ENCODE measurements at places on chromosomes 11 and 22. TPM values are rescaled to one million over a fixed set of nuclear protein-coding genes. Genes with fewer than 3 reads are reported as not detected.

DNA sequence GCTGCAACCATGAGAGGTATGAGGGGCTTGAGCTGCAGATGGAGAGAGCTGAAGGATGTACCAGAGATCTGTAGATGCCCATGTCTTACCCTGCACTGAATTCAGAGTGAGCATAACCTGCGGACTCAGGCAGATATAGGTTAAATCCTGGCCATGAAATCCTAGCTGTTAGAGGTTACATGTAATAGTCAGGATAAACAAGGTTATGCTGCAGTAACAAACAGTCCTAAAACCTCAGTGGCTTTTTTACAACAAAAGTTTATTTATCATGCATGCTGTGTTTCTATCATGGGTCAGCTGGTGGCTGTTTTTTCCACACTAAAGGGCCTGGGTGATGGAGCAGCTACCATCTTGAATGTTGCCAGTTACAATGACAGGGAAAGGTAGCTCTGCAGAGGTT is 69.8 kb downstream of the LHFPL7 start:
- DNase-seq, result no peak
- H3K27me3 ChIP-seq, result no peaks in the 10 kb centered on the region
- H3K27ac ChIP-seq, result no peak overlapping the region
- H3K36me3 ChIP-seq, result no peaks in the 10 kb centered on the region

CARD10 gene
- total RNA-seq, result 17.0 TPM

- H3K4me1 ChIP-seq, result peaks cover 48% of the 10 kb centered on the region
- DNase-seq, result peak; percentile 85
- peaks cover 16% of the 10 kb centered on the region for H3K36me3 ChIP-seq
These were observed 32.1 kb downstream of the A4GALT start for GRCh38 chr22:42688241-42689211.

GRCh38 chr11:9760193-9760575 is 96.3 kb downstream of the SWAP70 start:
- H3K27ac ChIP-seq, result peak overlapping the region; percentile 14
- no peaks in the 10 kb centered on the region for H3K36me3 ChIP-seq
- no peak overlapping the region for H3K4me3 ChIP-seq
- DNase-seq, result peak; percentile 73
- no peaks in the 10 kb centered on the region for H3K27me3 ChIP-seq

OR10A2 gene
- not detected for total RNA-seq

GRCh38 chr11:11844272-11844671 is 2.5 kb downstream of the USP47 start:
- no peak for DNase-seq
- H3K27me3 ChIP-seq, result no peaks in the 10 kb centered on the region
- peak overlapping the region; percentile 79 for H3K4me3 ChIP-seq
- peaks cover 54% of the 10 kb centered on the region for H3K4me1 ChIP-seq

GRCh38 chr22:16989915-16990314 is 18.1 kb downstream of the GAB4 start:
- H3K4me3 ChIP-seq, result no peak overlapping the region
- no peaks in the 10 kb centered on the region for H3K36me3 ChIP-seq
- no peak overlapping the region for H3K27ac ChIP-seq
- no peak for DNase-seq
- no peaks in the 10 kb centered on the region for H3K27me3 ChIP-seq
- H3K4me1 ChIP-seq, result no peaks in the 10 kb centered on the region

DNA sequence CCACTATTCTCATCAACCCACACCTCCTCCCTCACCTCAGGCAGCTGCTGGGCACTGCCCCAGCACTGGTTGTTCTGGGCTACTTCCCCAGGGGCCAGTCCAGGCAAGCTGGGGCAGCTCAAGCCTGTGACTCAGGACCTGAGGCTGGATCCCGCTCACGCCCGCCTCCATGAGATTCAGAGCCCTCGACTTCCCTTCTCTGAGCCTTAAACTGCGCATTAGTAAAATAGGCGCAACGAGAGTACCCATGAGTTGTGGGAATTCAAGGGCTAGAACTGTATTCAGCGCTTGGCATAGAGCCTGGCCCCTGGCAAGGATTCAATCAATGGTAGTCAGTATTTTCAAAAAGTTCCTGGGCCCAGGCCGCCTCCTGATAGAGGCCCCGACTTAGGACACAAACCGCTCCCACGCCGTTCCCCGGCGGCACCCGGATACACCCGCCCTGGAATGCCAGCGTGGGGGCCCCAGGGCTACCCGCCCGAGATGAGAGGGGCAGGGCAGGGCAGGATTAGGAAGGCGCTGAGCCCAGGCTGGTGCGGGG is 723 bp upstream of the CD82 start:
- peak overlapping the region; percentile 97 for H3K27ac ChIP-seq
- H3K36me3 ChIP-seq, result no peaks in the 10 kb centered on the region
- peaks cover 53% of the 10 kb centered on the region for H3K4me1 ChIP-seq

GRCh38 chr11:8071616-8072581 is 9.1 kb upstream of the TUB start:
- H3K4me1 ChIP-seq, result peaks cover 4% of the 10 kb centered on the region
- H3K27ac ChIP-seq, result no peak overlapping the region
- peak; percentile 47 for DNase-seq
- H3K4me3 ChIP-seq, result no peak overlapping the region

MLC1 gene
- total RNA-seq, result 2.3 TPM

DNA sequence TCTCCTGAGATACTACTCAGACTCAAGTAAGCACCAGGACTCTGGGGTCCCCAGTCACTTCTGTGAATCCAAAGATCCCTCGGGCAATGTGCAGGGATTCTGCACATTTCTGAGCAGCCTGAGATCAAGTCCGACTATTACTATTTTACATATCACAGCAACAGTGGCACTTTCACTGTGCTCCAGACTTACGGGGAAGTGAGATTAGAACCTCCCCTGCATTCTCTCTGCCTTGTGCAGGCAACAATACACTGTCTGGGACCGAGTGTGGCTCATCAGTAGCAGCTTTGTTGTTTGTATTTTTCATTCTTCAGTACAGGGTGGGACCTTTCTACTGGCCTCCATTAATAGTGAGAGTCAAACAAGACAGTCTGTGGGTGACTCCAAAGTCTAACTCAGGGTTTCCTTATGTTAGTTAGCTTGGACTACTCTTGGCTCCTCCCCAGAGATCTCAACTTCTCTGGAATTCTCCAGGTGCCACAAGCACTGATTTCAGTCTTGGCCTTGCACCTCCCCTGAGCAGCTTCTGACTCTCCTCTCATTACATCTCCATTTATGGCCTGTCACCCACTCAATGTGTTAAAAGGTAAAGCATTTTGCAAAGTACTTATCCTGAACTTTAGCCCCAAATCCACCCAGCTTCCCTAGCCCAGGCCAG is 76.2 kb upstream of the TOP3B start:
- H3K27ac ChIP-seq, result no peak overlapping the region
- H3K4me1 ChIP-seq, result no peaks in the 10 kb centered on the region
- H3K4me3 ChIP-seq, result no peak overlapping the region
- no peak for DNase-seq

- no peak for DNase-seq
- no peak overlapping the region for H3K27ac ChIP-seq
- no peak overlapping the region for H3K4me3 ChIP-seq
- H3K27me3 ChIP-seq, result no peaks in the 10 kb centered on the region
- H3K36me3 ChIP-seq, result no peaks in the 10 kb centered on the region
These were observed 8.4 kb upstream of the ST14 start for GRCh38 chr11:130151196-130151595.

- DNase-seq, result no peak
- no peaks in the 10 kb centered on the region for H3K4me1 ChIP-seq
- no peak overlapping the region for H3K27ac ChIP-seq
- no peaks in the 10 kb centered on the region for H3K27me3 ChIP-seq
- no peaks in the 10 kb centered on the region for H3K36me3 ChIP-seq
These were observed 13.3 kb downstream of the LRRC4C start for GRCh38 chr11:41446107-41446506.

DNA sequence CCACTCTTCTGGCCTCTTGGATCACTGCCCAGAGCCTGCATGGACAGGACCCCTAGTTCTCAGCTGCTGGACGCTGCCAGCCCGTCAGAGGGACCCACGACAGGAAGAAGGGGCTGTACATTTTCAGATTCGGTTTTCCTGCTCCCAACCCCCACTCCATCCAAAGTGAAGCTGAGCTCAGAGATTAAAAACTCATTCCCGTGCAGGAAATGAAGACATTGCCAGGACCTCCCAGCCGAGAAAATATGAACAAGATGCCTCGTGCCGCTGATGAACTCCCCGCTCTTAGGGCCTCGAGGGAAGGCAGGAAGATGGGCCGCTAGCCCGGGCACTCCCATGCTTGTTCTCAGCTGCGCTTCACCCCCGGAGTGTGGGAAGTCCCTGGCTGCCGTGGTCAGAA is 36.1 kb downstream of the RPUSD4 start:
- H3K36me3 ChIP-seq, result no peaks in the 10 kb centered on the region
- no peak overlapping the region for H3K4me3 ChIP-seq
- no peaks in the 10 kb centered on the region for H3K27me3 ChIP-seq
- H3K27ac ChIP-seq, result no peak overlapping the region

TENM4 gene
- total RNA-seq, result 4.3 TPM

CAPN5 gene
- total RNA-seq, result 6.5 TPM

Measured in upper lobe of right lung (tissue), 1 donor.